ENCODE measurements at places on chromosomes 13 and 19.

GRCh38 chr19:11541238-11541637 is 2.6 kb downstream of the CNN1 start:
- DNase-seq = no peak

DNA sequence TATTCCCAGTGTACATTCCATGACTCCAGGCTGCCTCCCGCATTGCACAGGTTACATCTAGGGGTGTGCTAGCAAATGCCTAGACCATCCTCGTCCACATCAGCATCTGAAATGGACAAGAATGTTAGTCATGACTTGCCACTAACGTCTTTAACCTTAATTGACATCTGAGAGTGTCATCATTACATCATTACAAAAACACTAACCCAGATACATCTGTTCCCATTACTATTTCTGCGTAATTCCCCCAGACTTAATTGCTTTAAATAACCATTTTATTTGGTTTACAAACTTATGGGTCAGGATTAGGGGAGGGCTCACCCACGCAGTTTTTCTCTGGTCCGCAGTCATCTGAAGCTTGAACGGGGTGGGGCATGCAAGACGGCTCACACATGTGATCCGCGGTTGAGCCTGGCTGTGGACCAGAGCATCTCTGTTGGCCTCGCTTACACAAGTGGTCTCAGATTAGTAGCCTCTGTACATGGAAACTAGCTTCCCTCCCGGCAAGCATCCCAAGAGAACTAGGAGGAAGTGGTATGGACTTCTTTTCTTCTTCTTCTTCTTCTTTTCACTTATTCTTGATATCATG is 15.9 kb downstream of the KL start:
- DNase-seq = no peak

GRCh38 chr13:41842036-41842620 is 118.8 kb downstream of the VWA8 start:
- no peak for DNase-seq

GRCh38 chr19:2645826-2646225 is 56.7 kb downstream of the GNG7 start:
- DNase-seq = no peak

DNA sequence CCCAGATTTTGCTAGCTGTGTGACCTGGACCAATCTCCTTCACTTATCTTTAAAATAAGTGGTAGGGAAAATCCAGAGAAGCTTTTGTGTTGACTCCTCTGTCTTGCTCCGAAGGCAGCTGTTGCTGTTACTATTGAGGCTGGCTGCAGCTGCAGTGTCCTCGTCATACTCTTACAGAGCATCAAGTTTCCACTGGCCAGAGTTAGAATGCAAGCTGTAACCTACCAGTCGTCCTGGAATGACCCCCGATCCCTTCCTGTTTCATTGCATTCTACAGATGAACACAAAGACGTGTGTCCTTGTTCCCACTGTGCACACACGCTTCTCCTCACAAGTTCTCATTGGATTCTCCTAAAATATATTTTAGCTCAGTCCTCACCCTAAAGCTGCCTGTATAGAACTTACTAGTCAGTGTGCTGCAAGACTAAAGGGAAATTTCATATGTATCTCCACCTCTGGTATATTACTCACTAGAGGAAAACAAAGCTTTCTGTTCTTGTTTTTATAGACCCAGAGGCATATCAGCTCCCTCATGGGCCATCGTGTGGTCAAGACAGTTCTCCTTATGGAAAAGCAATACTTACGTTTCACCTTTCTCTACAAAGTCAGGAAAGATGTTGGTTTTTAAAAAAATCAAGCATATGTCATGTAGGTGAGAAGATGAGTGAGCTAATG is 589.8 kb downstream of the LMO7 start:
- DNase-seq = peak; percentile 6

DNA sequence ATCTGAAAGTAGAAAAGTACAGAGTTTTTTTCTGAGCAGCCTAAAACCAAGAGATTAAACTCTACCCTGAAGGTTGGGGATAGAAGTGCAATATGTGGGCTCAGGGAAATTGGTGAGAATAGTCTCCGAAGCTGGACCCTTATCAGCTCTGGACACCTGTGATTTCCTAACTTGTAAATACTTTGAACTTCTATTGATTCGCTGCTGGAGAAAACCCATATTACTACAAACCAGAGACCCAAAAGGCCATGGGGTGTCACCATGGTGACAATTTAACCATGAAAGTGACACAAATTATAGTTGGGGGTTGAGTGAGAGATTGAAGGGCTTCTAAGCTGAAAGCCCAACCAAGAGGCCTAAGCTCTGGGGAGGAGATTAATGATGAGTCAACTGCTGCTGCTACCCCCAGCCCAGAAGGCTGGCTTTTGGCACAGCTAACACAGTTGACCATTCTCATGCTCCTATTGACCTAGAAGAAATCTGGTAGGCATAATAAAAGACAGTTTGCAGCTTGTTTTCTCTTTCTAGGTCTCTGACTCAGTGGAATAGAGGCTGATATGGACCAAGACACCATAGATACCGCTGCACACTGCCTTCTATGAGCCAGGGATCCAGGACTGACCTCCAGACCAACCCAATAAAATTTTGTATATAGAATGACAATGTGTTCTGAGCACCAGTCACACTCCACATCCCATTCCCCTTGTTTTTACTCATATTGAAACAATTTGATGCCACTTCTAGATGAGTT is 131.9 kb upstream of the FNDC3A start:
- no peak for DNase-seq

DNA sequence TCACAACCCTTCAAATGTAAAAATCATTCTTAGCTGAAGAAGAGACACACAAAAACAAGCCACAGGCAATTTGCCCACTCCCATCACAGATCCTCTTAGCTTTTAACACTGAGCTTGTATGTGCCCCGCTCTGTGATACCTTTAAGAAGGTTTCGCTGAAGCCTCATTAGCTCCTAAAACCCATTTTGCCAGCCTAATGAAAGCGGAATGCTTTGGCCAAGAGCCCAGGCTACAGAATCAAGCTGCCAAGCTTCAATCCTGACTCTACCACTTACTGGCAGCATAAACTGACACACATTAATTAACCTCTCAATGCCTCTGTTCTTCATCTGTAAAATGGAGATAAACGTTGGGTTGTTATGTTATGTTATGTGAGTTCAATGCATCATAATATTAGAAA is 10.5 kb downstream of the ZNF112 start:
- DNase-seq = no peak

- DNase-seq = no peak
Measured at GRCh38 chr13:69980799-69981198, 126.8 kb upstream of the ATXN8OS start.

- no peak for DNase-seq
Measured at GRCh38 chr19:6720369-6721137, at the start of gene C3. TSS of gene C3 (minus strand) at chr19:6720650. CDS start at chr19:6720589, 61 bp downstream.

DNA sequence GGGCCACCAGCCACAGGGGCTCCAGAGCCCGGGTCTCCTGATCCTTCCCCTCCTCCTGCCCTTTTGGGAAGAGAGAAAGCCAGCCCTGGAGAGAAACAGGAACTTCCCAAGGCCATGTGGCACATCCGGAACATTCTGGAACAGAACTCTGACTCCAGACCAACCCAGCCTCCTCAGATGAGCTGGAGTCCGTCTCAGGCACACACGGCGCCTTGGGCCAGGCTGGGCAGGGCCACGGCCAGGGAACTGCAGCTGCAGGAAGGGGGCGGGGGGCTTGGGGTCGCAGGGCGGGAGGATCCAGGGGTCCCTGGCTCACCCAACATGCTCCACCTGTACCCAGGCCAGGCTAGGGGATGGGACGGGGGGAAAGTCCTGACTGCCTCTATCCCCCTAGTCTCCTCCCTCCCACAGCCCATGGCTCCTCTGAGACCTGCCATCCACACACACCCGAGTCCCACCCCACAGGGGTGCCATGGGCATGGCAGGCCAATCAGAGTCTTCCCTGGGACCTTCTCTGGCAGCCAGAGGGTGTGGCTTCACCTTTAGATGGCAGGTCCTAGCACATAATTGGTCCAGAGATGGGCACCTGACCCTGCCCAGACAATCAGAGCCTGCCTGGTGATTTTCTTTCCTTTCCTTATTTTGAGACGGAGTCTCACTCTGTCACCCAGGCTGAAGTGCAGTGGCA is 22.9 kb downstream of the SBNO2 start:
- DNase-seq = no peak

- DNase-seq = no peak
Measured at GRCh38 chr13:48531416-48532255, 1.2 kb downstream of the RCBTB2 start.

GRCh38 chr13:95180513-95181245 is 120.6 kb downstream of the ABCC4 start:
- no peak for DNase-seq

DNA sequence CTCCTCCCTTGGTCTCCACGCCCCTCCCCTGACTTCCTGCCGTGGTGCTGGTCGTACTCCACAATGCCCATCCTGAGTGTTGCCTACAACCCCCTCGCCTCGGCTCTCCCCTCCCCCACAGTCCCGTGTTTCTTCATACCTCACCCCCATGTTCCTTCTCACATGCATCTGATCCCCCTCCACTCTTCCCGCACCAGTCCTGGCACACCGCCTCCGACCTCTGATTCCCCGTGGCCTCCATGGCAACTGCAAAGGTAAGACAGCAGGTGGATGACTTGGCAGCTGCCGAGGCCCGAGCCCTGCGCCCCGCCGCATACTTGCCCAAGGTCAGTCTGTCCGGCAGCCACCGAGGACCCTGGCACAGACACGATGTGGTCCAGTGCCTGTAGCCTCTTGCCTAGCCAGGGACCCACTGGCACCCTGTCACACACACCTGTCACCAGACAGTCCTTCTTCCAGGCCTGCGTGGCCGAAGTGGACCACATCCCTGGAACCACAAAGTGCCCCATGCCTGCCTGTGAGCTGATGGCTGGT is 16.1 kb upstream of the SDHAF1 start:
- no peak for DNase-seq

DNA sequence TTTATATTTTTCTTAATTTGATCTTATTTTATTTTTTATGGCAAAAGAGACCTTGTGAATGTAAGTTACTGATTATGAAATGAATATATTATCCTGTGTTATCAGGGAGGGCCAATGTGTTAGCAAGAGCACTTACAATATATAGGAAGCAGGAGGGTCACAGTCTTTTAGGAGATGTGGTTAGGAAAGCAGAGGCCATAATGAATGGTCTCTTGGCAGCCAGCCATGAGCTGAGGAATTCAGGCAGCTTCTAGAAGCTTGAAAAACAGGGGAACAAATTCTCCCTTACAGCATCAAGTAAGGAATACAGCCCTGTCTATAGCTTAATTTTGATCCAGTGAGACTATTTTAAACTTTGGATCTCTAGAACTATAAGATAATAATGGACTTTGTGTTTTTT is 2374.6 kb downstream of the PCDH9 start:
- no peak for DNase-seq

- no peak for DNase-seq
Measured at GRCh38 chr19:10593820-10594637, 6.9 kb upstream of the AP1M2 start.

GRCh38 chr13:78881054-78881453 is 222.1 kb upstream of the OBI1 start:
- no peak for DNase-seq

- no peak for DNase-seq
Measured at GRCh38 chr19:16497042-16497441, 848 bp downstream of the C19orf44 start.

- no peak for DNase-seq
Measured at GRCh38 chr13:76019421-76020044, 383.4 kb downstream of the LMO7 start.

GRCh38 chr13:35485424-35485823 is 8.9 kb upstream of the MAB21L1 start:
- DNase-seq = no peak

DNA sequence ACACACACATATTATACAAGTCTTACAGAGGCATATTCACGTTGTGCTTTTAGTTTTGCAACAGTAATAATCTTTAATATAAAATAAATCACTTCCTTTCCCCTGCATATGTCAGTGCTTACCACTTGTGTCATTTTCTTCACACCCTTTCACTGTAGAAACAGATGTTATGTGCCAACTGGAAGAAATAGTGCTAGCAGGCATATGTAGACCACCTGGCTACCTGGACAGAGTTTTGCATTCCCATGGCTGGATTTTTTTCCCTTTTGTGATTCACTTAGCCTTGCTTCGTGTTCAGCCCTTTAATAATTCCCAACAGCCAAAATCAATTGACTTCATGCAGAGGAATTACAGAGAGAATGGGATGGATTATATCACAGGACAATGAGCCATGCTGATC is 399.1 kb upstream of the SPRY2 start:
- no peak for DNase-seq

- no peak for DNase-seq
Measured at GRCh38 chr19:16297575-16298178, 26.9 kb upstream of the KLF2 start.

DNA sequence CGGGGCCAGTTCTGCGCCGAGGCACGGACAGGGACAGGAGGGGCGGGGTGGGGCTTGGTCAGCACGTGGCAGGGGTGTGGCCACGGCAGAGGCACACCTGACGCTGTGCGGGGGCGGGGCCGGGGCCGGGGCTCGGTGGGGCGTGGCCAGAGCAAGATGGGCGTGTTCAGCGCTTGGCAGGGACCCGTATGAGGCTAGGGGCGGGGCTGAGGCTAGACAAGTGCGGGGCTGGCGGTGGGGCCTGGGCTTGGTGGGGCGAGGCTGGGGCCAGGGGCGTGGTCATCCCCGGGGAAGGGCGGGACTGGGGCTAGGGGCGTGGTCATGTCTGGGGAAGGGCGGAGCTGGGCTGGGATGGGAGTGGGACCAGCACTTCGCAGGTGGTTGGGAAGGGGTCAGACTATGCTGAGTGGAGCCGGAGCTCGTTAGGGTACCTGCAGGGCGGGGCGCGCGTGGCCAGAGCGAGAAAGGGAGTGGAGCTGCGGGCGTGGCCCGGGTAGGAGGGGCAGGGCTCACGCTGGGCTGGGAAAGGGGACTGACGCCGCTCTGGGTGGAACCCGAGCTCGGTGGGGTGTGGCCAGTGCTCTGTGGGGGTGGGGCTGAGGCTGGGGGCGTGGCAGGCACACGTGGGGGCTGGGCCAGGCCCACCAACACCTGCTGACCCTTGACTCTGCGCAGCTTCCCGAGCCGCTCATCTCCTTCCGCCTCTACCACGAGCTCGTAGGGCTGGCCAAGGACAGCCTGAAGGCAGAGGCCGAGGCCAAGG is 12.8 kb downstream of the POLR2E start:
- peak; percentile 69 for DNase-seq

DNA sequence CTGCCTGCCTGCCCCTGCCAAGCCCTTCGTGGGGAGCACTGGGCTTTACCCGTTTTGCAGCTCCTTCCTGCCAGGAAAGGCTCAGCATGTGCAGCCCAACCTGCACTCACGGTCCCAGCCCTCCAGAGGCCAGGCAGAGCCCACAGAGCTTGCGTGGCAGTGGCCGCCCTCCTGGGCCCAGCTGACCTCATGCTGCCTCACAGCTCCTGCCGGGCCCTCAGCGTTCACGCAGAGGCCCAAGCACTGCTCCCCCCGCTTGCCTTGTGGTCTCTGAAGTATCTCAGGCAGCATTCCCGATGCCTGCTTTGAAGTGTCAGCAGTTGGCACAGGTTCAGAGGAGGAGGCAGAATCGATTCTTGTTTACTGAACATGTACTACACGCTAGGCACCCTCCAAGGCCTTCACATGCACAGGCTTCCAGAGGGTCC is 32.5 kb downstream of the CAPN12 start:
- DNase-seq = no peak
